ENCODE measurements at places on chromosomes 5 and 9. TPM values are rescaled to one million over a fixed set of nuclear protein-coding genes. Genes with fewer than 3 reads are reported as not detected.
A peak's percentile ranks its signal among the peaks of the same experiment; 100 is the strongest.

Gene KIF12
- 5.2 TPM for polyA plus RNA-seq

Gene ARHGEF28
- polyA plus RNA-seq = 17.6 TPM

Gene TLR4
- polyA plus RNA-seq = 0.08 TPM

Gene GDA
- polyA plus RNA-seq = 0.33 TPM

Gene WNT8A
- not detected for polyA plus RNA-seq

Gene CENPK
- 72.7 TPM for polyA plus RNA-seq

Gene FIBCD1
- 5.0 TPM for polyA plus RNA-seq

Gene SLC34A1
- polyA plus RNA-seq = not detected

Gene PCDHA4
- polyA plus RNA-seq = 1.9 TPM

Gene CCDC187
- not detected for polyA plus RNA-seq

Gene RALGDS
- polyA plus RNA-seq = 8.9 TPM

Gene INSL6
- polyA plus RNA-seq = not detected

GRCh38 chr5:32585122-32585445 lies 273 bp upstream of the SUB1 start:
- no peak for DNase-seq

DNA sequence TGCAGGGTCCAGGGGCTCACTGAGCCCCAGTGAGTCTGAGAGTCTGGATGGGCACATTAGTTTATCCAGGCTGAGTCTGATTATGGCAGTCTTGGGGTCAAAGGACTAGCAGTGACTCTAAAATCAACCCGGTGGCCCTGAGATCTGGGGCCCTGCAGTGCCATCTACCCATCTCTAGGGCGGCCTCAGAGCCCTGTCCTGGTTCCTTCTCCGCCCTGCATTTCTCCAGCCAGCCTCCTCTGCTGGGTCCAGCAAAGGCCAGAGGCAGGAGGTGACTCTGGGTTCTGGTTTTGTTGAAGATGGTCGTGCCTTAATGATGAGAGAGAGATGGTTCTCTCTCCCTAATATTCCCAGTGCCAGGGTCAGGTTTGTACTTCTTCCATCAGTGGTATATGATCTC lies 15.0 kb downstream of the DCANP1 start:
- DNase-seq = no peak

DNA sequence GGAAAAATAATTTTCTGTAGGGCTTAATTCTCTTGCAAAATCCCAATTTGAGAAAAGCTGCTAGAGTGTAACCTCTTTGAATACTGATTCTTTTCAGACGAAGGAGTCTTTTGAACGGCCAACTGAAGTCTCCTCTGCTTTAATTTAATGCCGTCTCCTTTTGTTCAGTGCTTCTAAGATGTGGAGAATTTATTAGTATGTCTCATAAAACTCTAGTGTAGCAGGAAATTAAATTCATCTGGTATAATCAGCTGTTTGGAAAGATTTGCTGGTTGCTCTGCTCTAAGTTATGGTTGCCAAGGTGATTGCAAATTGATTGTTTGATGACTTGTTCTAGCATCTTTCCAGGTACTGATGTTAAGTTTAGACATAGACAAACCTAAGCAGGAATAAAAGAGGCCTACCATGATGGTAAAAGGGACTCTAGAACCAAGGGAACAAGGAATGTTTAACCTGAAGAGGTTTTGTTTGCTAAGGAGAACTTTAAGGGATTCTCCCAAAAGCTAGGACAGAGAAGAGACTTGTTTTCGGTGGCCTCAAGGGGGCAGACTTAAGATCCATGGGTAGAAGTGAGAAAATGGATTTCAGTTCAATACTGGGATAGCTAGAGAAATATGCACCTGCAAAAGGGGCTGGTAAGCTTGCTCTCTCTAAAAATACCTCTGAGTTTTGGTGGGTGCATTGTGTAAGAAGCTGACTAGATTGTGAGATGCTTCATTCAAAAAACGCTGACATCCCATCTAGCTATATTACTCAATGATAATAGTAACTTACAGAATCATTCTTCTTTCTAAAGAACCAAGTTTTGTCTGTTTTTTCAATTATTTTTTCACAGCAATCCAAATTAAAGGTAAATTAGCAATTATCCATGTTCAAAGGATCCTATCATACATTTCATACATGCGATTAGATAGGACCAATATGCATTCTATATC lies 5.7 kb upstream of the ADRB2 start:
- no peak for DNase-seq

DNA sequence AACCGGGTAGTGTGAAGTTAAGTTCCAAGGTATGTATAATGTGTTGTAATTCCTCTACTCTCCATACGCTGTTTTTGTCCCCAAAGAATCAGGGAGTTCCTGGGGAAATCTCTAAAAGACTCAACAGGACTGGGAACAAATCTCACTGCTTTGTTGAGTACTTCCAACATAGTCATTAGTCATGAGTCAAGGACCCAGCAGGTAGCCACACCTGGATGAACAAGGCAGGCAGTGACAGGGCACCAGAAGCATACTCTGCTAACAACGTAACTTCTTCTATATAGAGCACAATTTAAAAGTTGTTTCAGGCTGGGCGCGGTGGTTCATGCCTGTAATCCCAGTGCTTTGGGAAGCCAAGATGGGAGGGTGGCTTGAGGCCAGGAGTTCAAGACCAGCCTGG lies 126.8 kb downstream of the SLC1A3 start:
- no peak for DNase-seq

- no peak for DNase-seq
Measured at GRCh38 chr5:133694181-133694831, 82.0 kb upstream of the FSTL4 start.

- DNase-seq = no peak
Measured at GRCh38 chr5:72955143-72955767, 586 bp upstream of the FCHO2 start.

GRCh38 chr9:84754881-84755280 lies 85.4 kb downstream of the NTRK2 start:
- DNase-seq = no peak

GRCh38 chr9:111482694-111483438 lies 1.3 kb downstream of the ECPAS start:
- peak; percentile 65 for DNase-seq

DNA sequence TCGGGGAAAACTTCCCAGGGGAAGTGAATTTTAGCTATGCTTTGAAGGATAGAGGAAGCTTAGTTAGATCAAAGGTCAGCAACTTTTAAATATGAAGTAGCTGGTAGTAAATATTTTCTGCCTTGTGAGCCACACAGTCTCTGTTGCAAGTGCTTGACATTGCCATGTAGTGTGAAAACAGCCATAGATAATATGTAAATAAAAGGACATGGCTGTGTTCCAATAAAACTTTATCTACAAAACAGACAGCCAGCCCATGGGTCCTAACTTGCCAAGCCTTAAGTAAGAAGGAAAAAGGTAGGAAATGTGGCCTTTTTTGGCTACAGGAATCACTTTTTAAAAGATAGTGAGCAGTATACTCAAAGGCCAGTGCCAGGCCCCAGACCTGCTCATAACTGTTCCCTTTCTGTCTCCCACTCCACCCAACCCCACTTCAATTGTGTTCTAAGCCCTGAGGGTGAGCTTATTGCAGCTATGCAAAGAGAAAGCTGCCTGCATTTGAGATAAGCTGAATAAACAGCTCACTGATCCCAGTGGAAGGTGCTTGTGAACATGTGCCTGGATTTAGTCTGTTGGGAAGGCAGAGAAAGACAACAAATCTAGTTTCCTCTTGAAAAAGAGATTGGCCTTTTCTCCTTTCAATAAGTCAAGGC lies 113.0 kb upstream of the TRIM32 start:
- DNase-seq = peak; percentile 50

DNA sequence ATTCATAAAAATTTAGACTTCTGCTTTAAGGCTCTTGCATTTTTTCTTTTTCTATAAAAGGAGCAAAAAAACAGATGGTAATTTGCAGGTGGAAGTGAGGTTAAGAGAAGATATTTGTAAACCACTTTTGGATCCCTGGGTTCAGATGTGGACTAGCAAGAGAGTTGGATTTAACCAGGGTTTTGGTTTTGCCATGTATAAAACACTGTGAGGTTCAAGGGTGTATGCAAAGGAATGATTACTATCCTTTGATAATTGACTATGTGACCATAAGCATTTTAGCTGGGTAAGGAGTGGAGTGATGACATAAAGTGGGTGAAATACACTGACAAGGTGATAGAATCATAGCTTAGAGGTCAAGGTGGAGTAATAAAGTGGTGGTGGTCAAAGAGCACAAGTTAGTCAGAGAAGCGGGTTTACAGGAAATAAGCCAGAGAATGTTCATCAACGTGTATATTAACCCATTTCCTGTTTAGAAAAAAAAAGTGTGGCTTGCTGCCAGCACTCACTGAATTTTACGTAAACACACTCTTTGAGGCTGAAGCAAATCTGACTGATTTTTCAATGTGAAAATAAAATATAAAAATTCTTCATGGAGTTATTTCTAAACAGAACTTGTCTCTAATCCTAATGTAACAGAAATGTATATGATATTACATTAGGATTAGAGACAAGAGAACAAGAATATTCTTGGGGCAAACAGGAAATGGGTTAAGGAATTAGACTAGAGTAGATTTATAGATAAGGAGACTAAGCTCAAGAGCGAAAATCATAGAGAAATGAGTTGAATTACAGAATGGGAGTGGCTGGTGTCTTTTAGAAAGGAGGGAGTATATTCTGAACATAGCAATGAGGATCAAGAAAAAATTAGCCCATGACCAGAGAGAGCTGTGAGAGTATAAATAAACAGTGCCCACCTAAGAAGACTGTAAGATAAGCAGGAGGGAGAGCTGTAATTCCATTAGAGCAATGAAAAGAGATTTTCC lies 74.5 kb downstream of the CDKN2A start:
- no peak for DNase-seq

- peak; percentile 52 for DNase-seq
Measured at GRCh38 chr5:147188200-147189108, 46.4 kb upstream of the STK32A start.

GRCh38 chr9:5773324-5773999 lies 59.5 kb downstream of the ERMP1 start:
- DNase-seq = no peak

DNA sequence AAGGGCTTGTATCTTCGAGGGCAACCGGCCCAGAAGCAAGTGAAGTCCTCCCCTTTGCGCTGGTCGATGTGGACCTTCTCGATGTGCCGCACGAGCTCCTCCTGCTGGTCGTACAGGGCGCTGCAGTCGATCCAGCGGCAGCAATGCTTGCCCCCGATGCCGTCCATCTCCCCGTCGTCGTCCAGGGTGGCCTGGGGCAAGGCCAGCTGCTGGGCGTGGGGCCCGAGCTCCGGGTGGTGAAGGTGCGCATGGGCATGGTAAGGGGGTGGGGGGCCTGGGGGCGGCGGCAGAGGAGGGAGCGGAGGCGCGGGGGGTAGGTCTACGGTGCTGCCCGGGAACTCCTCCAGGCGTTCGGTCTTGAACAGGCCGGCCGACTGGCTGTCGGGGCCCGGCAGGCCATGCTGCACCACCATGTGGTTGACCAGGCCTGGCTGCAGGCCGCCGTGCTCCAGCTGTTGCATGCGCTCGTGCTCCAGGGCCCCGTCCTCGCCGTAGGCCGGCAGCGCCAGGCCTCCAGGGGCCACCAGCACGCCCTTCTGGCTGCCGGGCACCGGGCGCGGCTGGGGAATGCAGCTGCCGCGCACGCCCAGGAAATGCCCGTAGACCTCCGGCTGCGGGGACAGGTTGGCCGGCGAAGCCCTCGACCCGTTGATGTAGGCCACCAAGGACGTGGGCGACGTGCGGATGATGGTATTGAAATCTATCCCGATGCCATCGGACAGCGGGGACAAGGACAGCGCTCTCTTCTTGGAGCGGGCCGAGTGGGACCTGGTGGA lies 181.8 kb downstream of the GLIS3 start:
- peak; percentile 31 for DNase-seq

DNA sequence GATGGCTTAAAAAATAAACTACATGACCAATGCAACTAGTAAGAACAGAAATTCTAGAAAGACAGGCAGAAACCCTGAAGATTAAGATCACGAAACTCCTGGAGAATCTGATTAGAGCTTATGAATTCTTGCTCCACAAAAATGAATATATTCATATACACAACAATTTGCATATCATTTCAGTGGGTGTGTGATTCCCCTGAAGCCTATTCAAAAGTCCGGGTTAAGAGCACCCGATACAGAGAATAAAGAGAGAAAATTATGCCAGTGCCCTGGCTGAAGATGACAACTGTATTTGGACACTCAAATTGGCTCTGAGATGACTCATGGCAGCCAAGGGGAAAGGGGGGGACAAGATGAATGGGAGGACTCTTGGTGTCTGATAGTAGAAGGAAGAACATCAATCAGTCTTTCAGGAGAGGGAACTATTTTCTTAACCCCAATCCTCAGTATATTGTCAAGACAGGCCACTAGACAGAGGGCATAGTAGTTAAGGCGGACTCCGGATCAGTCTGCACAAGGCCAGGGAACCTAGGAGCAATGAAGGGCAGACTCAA lies 6.0 kb downstream of the TMOD1 start:
- no peak for DNase-seq

- no peak for DNase-seq
Measured at GRCh38 chr5:80231693-80232092, 24.2 kb downstream of the SERINC5 start.

DNA sequence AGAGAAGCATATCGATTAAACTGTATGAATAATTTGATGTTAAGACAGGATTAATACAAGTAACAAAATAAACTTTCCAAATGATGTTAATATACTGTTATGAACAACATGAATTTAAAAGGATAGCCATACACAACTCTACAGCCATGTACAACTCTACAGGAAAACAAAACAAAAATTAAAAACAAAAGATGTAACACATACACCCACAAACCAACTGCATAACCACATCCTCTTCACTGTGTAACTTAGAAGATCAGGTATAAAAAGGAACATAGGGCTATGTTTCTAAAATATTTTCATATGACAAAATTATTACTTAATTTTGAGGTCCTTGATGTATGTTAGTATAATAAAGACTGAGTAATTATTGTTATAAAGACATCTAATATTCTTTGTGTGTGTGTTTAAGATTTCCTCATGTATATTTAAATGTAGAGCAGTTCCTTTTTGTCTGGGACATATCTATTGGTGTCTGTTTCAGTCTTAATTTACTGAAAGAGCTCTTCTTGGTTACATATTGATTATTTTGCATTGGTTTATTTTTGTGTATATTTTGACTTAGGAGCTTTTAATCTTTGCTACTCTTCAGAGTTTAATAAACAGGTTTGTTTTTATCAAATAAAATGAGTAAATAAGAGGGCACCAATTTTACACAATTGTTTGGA lies 966.8 kb upstream of the CTNND2 start:
- no peak for DNase-seq

DNA sequence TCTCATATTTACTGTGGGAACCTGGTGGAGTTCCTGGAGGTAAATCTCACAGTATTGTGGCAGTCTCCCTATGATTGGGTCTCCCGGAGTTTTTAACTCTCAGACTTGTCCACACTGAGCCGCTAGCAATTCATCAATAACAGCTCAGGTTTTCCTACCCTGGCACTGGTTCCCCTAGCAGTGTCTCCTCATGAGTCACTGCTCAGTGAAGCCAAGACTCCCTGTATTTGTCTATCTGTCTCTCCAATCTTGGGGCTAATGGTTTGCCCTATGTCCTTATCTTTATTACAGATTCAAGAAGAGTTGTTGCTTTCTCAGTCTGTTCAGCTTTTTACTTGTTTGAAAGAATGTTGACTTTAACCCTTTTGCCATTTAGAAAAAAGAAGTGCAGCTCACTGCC lies 176.7 kb upstream of the FGF10 start:
- DNase-seq = no peak
